ENCODE measurements at places on chromosomes 6 and 20.

- no peak for DNase-seq
Measured at GRCh38 chr6:15259766-15260098, 13.9 kb downstream of the JARID2 start.

DNA sequence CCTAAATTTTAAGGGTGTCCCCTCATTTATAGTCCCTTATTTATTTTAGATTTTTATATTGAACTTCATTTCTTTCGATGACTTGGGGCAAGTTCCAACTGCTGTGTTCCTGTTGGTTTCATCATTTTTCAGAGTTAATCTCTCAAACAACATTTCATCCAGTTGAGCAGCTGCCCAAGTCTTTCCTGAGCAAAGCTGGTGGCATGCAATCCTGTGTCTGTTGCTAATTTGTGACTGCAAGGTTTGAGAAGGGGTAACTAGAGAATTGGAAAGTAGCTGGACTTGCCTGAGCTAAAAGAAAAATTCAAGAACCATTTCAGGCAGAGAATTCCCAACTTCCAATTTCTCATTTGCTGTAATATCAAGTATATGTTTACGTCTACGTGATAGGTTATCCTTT lies 881.5 kb upstream of the SLC35B3 start:
- DNase-seq: no peak

- no peak for DNase-seq
Measured at GRCh38 chr20:1876217-1876921, 18.8 kb upstream of the SIRPA start.

GRCh38 chr6:7589221-7589620 lies 777 bp upstream of the SNRNP48 start:
- no peak for DNase-seq

DNA sequence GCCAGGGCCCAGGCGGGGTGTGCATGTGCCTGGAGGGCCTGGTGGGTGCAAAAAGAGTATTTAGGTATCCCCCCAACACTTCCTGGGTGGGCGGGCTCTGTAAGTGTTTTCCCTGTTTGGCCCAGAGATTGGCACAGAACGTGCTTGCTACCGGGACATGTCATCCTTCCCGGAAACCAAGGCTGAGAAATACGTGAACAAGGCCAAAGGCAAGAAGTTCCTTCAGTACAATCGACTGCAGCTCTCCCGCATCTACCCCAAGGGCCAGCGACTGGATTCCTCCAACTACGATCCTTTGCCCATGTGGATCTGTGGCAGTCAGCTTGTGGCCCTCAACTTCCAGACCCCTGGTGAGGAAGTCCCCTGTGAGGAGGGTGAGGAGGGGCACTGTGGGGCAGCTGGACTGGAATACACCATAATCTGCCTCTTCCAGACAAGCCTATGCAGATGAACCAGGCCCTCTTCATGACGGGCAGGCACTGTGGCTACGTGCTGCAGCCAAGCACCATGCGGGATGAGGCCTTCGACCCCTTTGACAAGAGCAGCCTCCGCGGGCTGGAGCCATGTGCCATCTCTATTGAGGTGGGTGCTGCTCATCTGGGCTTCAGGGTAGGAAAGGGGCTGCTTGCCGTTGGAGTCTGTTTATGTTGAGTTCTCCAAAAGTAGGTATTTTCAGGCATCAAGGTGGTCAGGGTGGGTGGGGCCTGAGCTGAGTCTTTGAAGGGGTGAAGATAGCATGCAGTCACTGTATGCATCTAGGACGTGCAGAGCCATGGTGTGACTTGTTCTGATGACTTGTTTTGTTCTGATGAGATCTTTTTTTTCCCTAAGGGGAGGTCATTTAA lies 35.2 kb downstream of the PLCG1 start:
- DNase-seq: peak; percentile 41

GRCh38 chr6:42075159-42075838 lies 25.0 kb downstream of the TAF8 start:
- DNase-seq: peak; percentile 84

DNA sequence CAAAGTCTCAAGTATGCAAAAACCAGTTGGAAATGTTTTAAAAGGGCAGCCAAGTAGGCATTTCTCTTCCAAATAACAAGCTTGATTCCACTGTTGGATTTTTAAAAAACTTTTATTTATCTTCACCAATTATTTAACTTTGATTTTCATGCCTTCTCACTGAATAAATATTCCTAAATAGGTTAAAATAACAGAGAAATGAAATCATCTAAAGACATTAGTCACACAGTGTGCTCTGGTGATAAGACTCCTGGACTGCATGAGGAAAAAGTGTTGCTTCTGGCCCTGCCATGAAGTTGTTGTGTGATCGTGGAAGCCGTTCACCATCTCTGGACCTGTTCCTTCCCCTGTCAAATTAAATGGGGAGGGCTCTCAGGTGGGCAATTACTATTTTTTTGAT lies 33.8 kb upstream of the IGF2R start:
- no peak for DNase-seq

GRCh38 chr6:5457041-5457440 lies 195.7 kb downstream of the FARS2 start:
- DNase-seq: no peak

GRCh38 chr20:42958367-42959069 lies 231.2 kb downstream of the PTPRT start:
- DNase-seq: no peak

DNA sequence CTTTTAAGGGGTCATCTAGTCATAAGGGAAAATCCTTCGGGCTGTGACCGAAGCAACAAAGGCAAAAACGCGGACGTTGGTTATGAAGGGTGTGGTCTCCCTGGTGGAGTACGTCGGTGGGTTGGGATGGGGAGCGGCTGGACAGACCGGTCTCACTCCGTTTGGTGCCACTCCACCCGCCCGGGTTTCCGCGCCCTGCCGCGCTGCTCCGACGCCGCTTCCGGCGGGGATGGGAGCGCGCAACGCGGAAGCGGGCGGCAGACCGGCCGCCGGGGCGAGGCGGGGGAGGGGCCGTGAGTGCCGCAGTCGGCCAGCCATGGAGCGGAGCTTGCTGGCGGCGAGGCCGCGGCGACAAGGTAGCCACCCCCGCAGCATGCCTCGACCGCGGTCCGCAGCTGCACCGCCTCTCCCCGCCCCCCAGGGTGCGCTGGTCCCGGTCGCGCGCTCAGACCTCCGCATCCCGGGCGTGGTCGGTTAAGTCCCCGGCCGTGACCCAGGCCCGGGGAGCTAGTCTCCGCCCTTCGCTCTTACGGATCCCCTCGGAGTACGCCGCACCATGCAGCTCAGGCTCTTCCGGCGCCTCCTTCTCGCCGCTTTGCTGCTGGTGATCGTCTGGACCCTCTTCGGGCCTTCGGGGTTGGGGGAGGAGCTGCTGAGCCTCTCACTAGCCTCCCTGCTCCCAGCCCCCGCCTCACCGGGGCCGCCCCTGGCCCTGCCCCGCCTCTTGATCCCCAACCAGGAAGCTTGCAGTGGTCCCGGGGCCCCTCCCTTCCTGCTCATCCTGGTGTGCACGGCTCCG lies at the start of gene B3GALT4:
Gene B3GALT4 (plus strand): TSS at position 260 of the 799 bp plus-strand sequence. CDS start 297 bp downstream, at position 557.
- peak; percentile 86 for DNase-seq

GRCh38 chr6:22026164-22026678 lies 270.6 kb downstream of the PRL start:
- DNase-seq: no peak

GRCh38 chr20:47660983-47661700 lies 124.1 kb downstream of the SULF2 start:
- no peak for DNase-seq

DNA sequence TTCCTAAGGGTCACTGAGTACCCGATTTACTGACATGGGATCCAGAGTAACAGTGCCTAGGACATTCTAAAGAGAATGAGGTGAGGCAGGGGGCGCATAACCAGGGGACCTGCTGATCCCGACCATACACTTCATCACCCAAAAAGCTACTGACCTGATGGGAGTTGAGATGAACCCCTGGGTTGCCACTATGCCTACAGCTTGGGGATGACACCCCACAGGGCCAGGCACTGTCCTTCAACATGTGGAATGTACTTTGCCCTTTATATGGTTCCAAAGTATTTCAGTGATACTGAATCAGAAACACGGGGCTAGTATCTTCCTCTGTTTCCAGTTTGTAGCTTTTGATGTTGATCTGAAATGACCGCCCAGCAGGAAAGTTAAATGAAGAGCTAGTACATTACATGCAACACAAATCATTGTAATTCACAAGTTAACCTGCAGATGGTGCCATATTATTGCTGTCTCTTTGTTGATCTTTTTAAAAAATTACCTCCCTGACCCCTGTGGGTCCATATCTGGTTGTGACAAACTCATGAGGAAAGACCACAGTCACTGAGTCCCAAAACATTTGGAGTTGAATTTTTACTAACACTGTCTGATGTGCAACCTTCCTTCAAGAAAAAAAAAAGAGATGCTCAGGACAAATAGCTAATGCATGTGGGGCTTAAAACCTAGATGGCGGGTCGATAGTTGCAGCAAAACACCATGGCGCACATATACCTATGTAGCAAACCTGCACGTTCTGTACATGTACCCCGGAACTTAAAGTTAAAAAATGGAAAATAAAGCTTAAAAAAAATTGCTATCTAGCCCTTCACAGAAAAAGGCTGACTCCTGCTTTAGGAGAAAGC lies 42.7 kb upstream of the GCNT2 start:
- no peak for DNase-seq

- no peak for DNase-seq
Measured at GRCh38 chr6:24972311-24972958, 36.7 kb upstream of the RIPOR2 start.

DNA sequence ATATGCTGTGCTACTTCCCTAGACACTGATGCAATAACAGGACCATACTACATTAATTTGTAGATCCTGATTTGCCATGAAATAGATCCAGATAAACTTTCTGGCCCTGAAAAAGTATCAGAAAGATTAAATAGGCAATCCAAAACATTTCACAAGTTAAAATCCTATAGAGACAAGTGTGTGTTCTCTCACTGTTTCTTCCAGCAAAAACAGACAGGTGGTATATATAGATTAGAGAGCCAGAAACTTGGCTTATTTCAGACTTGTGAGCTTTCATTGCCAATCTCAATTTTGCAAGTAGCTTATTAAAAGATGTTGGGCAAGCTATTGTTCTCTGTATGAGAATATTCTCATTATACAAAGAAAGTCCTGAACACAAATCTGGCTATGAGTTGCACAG lies 289.1 kb upstream of the MANEA start:
- DNase-seq: no peak

- DNase-seq: no peak
Measured at GRCh38 chr6:11210386-11211138, 21.9 kb downstream of the NEDD9 start.

DNA sequence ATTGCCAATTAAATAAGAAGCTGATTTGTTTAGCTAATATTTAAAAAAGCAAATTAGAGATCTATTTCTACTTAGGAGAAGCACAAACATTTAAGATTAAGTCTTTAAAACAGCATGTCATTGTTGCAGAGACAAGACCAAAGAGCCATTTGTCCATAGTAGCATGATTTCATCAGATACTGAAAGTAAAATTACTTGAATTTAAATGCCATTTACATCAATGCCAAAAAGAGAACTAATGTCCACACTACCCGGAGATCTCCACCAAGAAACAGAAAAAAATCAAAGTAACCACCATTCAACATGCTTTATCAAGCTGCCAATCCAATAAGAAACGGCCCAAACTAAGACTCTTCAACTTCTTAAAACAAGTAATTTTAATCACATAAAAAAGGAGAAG lies 15.7 kb downstream of the AURKA start:
- DNase-seq: no peak

- no peak for DNase-seq
Measured at GRCh38 chr6:46273911-46274310, 103.1 kb upstream of the ENPP5 start.

DNA sequence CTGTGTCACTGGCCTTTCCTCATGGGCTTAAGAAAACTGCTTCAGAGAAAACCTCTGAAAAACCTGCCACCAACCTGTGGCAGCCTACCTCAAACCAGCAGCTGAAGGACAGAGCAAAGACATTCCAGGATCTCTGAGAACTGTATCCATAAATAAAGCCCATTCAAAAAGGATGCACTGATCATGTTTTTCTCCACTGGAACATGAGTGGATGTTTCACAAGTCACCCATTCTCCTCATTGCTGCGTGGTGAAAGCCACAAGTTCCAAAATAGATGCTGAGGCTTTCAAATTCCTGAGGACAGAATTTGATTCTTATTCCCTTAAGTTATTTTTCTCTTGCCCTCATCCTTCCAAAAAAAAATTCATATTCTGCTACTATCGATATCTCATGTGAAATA lies 280.6 kb downstream of the KHDC1L start:
- DNase-seq: no peak

- no peak for DNase-seq
Measured at GRCh38 chr20:21027569-21027968, 78.6 kb downstream of the LINC00237 start.

- no peak for DNase-seq
Measured at GRCh38 chr6:148128014-148128730, 214.5 kb upstream of the SASH1 start.

- DNase-seq: no peak
Measured at GRCh38 chr6:169896826-169897456, 145.5 kb downstream of the ERMARD start.

DNA sequence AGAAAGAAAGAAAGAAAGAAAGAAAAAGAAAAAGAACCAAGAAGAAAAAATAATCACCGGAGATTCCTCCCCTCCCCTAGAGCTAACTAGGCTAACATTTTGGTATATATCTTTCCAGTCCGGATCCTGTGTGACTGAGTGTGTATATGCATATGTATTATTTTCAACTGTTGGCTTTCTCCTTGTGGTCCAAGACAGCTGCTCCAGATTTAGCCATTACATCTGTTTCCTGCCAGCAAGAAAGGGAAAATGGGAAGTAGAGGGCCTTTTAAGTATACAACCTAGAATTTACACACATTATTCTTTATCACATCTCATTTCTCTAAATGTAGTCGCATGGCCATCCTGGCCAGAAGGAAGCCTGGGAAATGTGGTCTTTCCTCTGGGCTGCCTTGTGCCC lies 15.2 kb downstream of the SLC52A3 start:
- no peak for DNase-seq

GRCh38 chr20:32888636-32889035 lies 29.9 kb downstream of the EFCAB8 start:
- DNase-seq: no peak

DNA sequence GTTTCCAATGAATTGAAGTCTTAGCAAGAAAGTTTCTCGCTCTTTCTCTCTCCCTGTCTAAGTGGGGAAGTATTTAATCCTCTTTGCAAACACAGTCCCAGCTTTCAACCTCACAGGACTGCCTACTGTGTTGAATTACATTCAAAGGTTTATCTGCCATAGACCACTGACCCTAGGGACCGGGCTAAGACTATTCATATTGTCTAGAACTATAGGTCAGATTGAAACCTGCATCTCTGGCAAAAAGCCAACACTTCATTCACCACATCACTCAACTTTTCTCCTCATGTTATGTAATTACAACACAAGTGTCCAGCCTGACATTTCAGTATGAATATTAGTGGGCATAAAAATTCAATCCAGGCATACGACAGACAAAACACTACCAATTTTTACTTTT lies 314.7 kb upstream of the RSPO3 start:
- no peak for DNase-seq

GRCh38 chr6:18087396-18088165 lies 34.9 kb downstream of the NHLRC1 start:
- no peak for DNase-seq

DNA sequence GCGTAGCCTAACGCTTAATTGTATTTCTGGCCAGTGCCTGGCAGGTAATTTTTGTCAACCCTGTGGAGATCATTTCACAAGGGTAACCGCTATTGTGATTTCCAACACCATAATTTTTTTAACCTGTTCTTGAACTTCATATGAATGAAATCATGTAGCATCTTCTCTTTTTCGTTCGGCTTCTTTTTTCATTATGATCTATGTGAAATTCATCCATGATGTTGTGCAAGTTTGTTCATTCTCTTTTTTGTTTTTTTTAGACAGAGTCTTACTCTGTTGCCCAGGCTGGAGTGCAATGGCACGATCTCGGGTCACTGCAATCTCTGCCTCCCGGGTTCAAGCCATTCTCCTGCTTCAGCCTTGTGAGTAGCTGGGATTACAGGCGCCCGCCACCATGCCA lies 42.5 kb upstream of the TGM3 start:
- DNase-seq: no peak

Data from right forelimb (tissue), 1 donor.